RWPE2 (cell line): ENCODE measurements at places on chromosomes 2 and 18.

- no peak for DNase-seq
These were observed 18.7 kb upstream of the RASGRP3 start for GRCh38 chr2:33457556-33458247.

- DNase-seq, result no peak
These were observed 202.1 kb downstream of the SH3RF3 start for GRCh38 chr2:109331081-109331480.

GRCh38 chr18:10591896-10592295 lies 66.1 kb downstream of the NAPG start:
- DNase-seq, result no peak

GRCh38 chr18:21672521-21673267 lies 31.9 kb downstream of the ABHD3 start:
- peak; percentile 59 for DNase-seq

- no peak for DNase-seq
These were observed 185.4 kb upstream of the OSR1 start for GRCh38 chr2:19543663-19544383.
